ENCODE measurements at places on chromosomes 11 and 22.

GRCh38 chr11:30411383-30411782 lies 88.5 kb downstream of the ARL14EP start:
- DNase-seq = no peak

DNA sequence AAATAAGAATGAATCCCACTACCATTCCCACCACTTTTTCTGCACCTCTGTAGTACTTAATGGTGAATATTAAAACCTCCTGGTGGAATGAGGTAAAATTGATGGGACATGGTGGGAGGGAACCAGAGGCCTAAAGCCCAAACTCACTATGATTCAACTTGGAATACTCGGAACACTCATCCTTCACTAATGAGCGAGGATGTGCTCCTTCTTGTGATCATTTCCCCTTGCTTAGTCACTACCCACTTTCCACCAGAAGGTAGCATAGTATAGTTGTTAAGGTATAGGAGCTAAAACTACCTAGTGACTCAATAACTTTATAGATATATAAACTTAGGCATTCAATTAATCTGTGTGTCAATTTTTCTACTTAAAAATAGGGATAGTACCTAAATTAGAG lies 728.9 kb downstream of the OPCML start:
- no peak for DNase-seq

DNA sequence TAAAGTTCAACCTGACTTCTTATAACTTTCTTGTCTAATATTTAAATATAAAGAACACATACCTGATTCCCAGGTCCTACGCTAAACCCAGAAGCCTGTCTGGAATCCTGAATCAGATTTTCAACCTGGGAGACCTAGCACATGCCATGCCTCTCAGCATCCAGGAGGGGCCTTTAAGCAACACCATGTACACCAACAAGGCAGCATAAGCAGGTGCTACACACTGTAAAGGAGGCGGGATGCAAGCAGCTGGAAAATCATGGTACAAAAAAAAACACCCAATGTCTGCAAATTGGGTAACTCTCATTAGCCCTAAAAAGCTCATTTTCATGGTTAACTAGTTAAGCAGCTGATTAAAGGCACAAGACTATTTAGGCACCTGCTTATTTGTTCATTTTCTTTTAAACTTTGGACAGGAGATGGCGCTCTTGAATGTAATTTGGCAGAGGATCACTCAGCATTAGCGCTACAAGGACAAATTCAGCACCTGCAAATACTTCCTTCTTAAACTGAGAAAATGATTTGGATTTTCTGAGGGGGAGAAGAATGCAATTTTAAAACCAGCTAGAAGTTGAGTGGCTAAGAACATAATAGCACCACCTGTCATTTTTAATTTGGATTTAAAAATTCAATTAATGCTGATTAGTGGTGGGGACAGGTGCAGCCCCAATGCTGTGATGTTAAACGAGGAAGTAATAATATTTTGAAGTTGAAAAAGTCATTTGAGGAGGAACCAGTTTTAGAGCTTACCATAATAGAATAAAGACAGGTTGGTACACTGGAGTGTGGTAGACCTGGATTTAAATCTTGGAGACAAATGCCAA lies 104.0 kb downstream of the FAR1 start:
- DNase-seq = peak; percentile 75

GRCh38 chr22:24523873-24524272 lies 28.7 kb downstream of the UPB1 start:
- DNase-seq = peak; percentile 11

DNA sequence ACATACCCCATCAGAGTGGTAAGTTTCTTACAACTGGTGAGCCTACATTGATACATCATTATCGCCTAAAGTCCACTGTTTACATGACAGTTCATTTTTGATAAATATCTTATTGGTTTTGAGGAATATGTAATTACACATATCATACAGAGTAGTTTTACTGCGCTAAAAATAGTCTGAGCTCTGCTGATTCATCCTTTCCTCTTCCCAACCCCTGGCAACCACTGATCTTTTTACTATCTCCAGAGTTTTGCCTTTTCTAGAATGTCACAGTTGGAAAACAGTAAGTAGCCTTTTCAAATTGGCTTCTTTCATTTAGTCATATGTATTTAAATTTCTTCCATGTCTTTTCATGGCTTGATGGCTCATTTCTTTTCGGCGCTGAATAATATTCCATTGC lies 112.8 kb downstream of the LARGE1 start:
- DNase-seq = peak; percentile 25

- DNase-seq = no peak
These were observed 47.8 kb downstream of the PARVB start for GRCh38 chr22:44071781-44072326.

DNA sequence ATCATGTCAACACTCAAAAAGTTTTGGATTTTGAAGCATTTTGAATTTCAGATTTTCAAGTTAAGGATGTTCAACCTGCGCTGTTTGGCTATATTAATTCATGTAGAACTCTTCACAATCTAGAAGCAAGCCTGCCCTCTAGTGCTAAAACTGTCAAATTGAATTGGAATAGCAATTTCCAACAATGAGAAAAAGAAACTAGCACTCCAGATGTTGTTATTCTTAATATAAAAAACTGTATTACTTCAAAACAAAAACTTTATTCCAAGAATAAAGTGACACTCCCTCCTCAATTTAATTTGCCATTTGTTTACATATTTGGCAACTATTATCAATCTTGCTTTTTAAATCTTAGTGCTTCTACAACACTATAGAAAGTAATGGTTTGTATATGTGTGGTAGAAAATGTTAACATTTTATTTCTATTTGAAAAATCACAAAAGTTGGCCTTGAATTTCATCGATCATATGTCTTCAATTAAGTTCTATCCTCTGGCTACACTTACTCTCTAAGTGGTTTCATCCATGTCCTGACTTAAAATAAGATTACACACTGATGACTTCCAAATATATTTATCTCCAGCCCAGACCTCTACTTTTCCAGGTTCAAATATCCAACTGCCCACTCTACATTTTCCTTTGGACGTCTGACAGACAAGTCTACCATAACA lies 36.6 kb downstream of the DCUN1D5 start:
- DNase-seq = peak; percentile 71

GRCh38 chr11:61587541-61587941 lies 6.7 kb upstream of the SYT7 start:
- peak; percentile 35 for DNase-seq

- DNase-seq = peak; percentile 94
These were observed 50.5 kb downstream of the MAPK1 start for GRCh38 chr22:21816787-21817496.

GRCh38 chr11:94788396-94788795 lies 20.2 kb downstream of the AMOTL1 start:
- DNase-seq = peak; percentile 51

DNA sequence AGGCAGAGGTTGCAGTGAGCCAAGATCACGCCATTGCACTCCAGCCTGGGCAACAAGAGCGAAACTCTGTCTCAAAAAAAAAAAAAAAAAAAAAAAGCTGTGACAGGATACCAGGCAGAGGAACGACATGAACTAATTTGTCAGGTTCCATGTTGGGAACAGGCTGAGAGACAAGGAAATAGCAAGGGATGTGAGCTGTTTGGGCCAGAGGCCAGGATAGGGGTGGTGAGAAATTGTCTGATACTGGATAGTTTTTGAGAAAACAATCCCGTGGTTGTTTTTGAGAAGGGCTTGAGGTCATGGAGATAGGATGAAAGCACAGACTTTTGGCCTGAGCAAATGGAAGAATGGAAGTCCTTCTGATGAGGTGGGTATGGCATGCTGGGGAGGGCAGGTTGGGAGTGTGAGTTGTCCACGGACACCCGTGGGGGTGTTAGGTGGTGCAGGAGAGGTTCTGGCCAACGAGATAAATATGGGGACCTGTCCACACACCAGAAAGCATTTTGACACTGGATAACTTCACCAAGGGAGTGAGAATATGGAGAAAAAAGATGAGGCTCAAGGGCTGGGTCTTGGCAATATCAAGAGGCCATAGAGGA lies 13.7 kb downstream of the PIWIL3 start:
- DNase-seq = no peak

DNA sequence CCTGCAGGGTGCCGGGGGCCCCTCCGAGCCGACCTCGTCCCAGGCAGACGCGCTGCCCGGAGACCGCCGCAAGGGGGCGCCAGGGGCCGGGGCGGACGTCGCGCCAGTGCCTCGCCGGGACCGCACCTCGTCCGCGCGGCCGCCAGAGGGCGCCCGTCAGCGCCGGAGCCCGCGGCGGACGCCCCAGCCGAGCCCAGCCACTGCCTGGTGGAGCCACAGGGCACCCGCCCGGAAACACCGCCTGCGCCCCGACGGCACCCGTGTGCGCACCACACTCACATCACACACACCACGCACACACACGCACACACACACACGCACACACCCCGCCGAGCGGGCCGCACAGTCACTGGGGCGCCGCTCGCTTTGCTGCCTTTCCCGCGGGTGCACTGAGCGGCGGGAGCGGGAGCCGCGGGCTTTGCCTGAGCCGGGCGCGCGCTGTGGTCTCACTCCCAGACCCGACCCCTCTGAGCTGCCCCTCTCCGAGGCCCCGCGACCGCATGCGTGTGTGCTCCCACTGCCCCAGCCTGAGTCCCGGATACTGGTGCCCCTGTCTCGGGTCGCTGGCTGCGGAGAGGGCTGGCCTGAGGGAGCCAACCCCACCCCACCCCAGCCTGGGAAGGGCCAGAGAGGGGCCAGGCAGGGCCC lies 449.3 kb downstream of the OPCML start:
- peak; percentile 21 for DNase-seq

DNA sequence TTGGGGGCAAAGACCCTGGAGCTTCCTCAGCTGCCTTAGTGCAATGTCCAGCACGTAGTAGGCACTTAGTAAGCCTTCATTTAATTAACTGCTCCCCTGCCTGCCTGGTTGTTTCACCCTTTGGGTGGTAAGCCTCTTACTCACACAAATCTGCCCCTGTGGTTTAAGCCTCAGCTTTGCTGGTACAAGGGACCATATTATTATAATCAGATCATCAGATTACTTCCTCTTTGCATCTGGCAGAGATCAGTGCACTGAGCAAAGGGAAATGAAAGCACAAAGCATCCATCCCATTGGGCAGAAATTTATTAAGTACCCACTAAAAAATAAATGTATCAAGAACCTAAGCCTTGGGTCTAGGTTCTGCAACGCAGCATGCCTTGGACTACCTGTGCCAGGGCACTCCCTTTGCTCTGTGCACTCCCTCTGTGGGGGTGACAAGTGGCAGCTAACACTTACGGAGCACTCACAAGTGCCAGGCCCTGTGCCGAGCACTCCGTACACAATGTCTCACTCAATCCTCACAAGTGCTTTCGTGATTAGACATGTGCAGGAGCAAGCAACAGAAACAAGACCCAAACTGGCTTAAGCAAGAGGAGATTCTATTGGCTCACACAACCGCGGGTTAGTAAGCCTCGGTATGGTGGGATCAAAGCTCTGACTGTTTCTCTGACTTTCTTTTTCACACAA lies 34.9 kb upstream of the DAGLA start:
- peak; percentile 19 for DNase-seq

- peak; percentile 72 for DNase-seq
These were observed 131.9 kb upstream of the MTMR2 start for GRCh38 chr11:96055706-96056387.

GRCh38 chr22:25536589-25536988 lies 27.9 kb upstream of the GRK3 start:
- DNase-seq = no peak

- no peak for DNase-seq
These were observed 196.4 kb downstream of the DBX1 start for GRCh38 chr11:19963697-19964387.

DNA sequence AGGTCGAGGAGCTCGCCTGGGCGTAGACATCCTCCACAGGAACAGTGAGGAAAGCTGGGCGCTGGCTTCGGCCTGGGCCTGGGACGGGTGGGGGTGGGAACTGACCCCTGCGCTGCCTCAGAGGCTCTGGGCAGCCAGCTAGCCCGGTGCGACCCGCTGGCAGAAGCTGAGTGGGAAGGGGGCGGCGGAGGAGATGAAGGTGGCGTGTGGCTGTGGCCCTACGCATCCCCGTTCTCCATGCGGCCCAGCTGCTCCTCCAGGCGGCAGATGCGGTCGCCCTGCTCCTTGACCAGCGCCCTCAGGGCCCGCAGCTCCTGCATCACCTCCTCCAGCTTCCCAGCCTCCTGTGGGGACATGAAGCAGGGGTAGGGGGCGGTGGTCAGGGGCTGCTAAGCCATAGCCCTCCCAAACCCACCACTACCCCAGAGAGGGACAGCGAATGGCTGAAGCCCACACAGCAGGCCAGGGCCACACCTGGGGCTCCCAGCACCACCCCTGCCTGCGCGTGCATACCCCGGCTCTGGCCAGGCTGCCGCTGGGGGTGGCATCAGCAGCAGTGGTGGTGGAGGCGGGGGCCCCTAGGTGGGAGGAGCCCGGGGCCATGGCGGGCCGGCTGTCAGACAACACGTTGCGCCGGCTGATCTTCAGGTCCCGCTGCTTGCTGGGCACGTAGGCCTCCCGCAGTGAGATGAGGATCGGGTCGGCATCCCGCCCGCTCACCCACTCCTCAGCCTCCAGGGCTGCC lies 848 bp upstream of the PTPRCAP start:
- no peak for DNase-seq

- DNase-seq = peak; percentile 7
These were observed 43.2 kb upstream of the OVCH2 start for GRCh38 chr11:7749456-7749855.

- peak; percentile 68 for DNase-seq
These were observed 4.5 kb upstream of the BCL9L start for GRCh38 chr11:118930094-118930712.

- DNase-seq = no peak
These were observed 25.8 kb upstream of the P2RY2 start for GRCh38 chr11:73192272-73192671.

- no peak for DNase-seq
These were observed 284.8 kb downstream of the CADM1 start for GRCh38 chr11:115219376-115219775.

GRCh38 chr11:104488561-104488960 lies 324.6 kb upstream of the PDGFD start:
- no peak for DNase-seq

- DNase-seq = no peak
These were observed 55.2 kb upstream of the MYEOV start for GRCh38 chr11:69238573-69239351.

- DNase-seq = no peak
These were observed 119.4 kb downstream of the HIPK3 start for GRCh38 chr11:33376331-33377310.

DNA sequence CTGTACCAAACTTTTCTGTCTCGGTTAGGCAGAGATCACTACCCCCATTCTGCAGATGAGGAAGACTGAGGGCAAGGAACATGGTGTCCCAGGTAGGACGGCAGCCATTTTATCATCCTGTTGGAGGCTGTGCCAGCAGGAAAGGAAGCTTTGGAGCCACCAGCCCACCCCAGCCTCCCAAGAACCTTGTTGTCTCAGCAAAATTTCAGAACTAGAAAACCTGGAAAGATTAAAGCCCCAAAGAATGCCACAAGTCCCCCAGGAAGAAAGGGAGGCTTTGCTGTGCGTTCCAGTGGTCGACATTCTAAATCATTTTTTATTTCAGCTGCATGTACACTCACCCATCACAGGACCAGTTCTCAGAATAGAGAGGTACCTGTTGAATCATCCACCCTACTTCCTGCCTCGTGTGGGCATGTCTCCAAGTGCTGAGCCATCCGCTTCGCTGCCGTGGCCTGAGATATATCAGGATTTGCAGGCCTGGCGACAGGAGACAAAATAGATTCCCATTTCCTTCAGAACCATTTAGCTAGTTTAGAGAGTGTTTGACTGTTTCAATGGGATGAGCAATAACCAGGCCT lies 13.0 kb upstream of the EIF3D start:
- DNase-seq = peak; percentile 94
